Activated CD4-positive, alpha-beta T cell treated with anti-CD3 and anti-CD28 coated beads, Interleukin-2, Interleukin-4, amounts not matched to agents 100 ng/mL and 50 ng/mL, durations not matched to agents 16 hours and 8 hours (primary cell): ENCODE measurements at places on chromosomes 3 and 15.

DNA sequence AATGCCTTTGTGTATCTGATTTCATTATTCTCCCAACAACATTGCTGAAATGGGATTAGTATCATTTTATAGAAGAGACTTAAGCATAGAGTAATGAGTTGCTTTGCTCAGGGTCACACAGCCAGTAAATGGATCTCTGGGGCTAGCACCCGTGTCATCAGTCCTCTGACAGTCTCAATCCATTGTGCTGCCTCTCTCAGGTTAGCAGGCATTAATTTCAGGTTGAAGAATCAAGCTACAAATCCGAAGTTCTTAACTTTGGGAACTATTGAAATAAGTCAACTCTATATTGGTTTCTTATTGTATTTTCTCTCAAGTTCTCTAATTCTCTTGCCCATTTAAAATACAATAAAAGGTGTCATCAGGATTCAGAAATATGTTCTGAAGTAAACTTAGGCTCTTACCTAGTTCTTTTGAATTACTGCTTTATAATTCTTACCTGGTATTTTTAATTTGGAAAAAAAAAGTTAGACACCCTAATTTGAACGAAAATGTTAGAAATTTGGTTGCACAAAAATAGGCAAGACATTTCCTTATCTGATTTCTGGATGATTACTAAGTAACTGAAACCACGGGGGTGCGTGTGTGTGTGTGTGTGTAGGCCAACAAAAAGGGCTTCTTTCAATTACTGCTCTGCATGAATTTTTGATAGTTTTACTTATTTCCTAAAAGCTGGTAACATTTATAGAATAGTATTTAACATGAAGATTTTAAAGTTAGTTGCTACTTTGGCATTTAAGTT lies 189.8 kb downstream of the MBNL1 start:
- no peak for DNase-seq

GRCh38 chr3:39980781-39981180 lies 171.4 kb downstream of the MYRIP start:
- no peak for DNase-seq

- DNase-seq: no peak
These were observed 34.8 kb upstream of the DCP1A start for GRCh38 chr3:53382106-53382505.

DNA sequence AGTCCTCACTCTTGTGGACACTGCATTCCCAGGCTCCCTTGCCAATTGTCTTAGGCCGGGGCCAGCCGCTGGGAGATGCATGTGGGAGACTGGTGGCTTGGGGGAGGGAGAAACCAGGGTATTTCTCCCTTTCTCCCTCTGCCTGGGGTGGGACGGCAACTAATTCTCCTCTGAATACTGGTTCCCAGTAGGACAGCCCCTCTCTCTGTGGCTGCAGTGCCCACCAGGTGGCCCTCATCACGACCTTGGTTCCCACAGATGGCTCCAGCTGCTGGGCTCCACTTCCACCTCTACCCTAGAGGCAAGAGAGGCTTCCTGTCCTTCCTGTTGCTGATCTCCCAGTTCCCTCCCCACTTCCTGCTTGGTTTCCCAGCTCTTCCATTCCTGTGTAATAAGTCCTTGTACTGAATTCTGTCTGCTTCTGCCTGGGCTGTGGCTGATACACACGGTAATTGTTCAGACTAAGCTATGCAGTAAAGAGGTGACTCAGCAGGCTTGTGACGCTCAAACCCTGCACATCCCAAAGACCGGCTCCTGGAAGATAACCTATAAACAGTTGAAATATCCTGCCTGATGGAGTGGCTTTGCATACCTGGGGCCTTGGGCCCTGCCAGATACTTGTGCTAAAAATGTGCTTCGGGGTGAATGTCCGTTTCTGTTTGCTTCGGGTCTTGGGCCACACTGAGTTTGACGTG lies 20.4 kb upstream of the COPG1 start:
- no peak for DNase-seq

DNA sequence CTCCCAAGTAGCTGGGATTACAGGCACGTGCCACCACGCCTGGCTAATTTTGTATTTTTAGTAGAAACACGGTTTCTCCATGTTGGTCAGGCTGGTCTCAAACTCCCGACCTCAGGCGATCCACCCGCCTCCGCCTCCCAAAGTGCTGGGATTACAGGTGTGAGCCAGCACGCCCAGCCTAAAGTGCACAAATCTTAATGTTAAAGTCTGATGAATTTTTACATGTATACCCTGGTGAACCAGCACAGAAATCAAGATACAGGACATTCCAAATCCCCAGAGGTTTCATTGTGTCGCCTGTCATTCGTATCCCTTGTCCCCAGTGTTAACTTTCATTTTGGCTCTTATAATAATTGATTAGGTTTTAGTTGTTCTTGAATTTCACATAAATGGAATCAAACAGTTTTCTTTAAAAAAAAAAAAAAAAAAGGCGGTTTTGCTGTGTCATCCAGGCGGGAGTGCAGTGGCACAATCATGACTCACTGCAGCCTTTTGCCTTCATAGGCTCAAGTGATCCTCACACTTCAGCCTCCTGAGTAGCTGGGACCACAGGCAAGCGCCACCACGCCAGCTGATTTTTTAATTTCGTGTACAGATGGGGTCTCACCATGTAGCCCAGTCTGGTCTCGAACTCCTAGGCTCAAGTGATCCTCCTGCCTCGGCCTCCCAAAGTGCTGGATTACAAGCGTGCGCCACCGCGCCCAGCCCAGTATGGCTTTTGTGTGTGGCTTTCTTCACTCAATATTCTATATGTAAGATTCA lies 1.5 kb upstream of the TM4SF19 start:
- DNase-seq: no peak

DNA sequence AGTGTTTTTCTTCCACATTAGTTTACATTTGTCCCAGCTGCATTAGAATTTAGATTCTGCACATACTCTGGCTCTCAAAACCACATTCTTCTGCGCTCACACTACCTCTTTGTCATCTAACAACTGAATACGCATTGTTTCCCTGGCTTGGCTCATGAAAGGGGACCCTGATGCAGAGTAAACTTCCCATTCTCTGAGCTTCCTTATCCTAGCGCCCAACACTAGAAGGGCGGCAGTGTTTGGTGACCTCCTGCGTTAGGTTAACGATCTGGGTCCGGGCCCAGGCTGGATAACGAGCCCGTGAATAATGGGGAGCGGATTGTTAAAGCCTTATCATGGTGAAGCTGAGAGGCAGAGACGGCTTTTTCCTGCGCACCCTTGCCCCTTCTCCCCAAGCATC lies 63.9 kb downstream of the ETV5 start:
- DNase-seq: no peak

- DNase-seq: peak; percentile 65
These were observed 64.9 kb downstream of the CMTM8 start for GRCh38 chr3:32303399-32303747.

GRCh38 chr3:104805042-104805441 lies 561.7 kb upstream of the ALCAM start:
- no peak for DNase-seq

- DNase-seq: no peak
These were observed 6.0 kb downstream of the ISL2 start for GRCh38 chr15:76342382-76343201.

GRCh38 chr3:9666704-9667445 lies 17.6 kb downstream of the MTMR14 start:
- no peak for DNase-seq

- DNase-seq: no peak
These were observed 57.3 kb downstream of the SLC4A7 start for GRCh38 chr3:27426926-27427325.

DNA sequence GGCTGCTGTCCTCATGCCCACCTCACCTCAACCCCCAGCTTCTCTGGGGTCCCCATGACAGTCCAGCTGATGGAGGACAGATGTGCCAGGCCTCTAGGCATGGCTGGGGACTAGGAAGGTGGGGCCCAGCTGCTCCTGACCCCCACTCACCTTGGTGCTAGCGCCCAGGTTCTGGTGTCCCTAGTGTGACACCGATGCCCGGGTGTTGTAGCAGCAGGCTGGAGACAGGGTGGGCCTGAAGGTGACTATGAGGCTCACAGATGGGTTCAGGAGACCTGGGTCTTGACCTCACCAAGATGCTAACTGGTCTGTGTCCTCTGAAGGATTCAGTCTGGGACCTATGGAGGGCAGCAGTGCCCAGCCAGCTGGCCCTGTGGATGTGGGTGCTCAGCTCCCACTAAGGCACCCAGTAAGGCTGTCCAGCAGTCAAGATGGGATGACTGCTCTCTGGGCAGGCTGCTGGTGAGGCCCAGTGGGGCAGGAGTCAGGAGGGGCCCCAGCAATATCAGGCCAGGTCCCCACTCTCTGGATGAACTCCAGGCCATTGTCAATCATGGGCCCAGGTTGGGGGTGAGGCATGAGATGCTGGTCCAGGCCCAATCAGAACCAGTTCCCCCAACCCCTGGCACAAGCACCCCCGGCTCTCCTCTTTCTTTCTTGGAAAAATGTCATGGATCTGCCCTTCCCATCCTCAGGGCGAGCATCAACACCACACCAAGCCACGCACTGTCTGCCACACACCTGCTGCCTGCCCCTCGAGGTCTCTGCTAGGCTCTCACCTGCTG lies 33.0 kb downstream of the ALDH1L1 start:
- DNase-seq: no peak

- no peak for DNase-seq
These were observed 3.8 kb downstream of the CMTM7 start for GRCh38 chr3:32395496-32395895.

DNA sequence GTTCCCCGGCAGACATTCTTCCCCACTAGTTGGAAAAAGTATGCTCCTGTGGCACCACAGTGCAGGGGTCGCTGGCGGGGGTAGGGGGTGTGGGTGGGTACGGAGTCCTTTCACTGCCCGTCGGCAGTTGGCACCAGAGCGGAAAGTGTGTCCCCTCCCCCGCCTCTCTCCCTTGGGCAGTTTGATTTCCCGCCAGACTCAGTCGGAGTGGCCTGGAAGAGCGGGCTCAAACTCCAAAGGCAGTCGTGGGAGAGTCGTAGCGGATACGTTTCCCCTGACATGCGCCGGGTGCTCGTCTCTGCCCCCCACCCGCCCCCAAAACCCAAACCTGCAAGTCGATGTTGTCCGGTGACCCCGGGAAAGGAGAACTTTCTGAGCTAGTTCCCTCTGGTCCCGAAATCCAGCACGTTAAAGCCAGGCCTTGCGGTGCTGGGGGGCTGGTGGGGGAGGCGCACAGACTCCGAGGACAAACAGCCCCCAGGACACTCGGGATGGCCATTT lies 4.4 kb upstream of the FOXB1 start:
- DNase-seq: no peak

GRCh38 chr15:58779554-58779953 lies 8.5 kb downstream of the MINDY2 start:
- DNase-seq: no peak

DNA sequence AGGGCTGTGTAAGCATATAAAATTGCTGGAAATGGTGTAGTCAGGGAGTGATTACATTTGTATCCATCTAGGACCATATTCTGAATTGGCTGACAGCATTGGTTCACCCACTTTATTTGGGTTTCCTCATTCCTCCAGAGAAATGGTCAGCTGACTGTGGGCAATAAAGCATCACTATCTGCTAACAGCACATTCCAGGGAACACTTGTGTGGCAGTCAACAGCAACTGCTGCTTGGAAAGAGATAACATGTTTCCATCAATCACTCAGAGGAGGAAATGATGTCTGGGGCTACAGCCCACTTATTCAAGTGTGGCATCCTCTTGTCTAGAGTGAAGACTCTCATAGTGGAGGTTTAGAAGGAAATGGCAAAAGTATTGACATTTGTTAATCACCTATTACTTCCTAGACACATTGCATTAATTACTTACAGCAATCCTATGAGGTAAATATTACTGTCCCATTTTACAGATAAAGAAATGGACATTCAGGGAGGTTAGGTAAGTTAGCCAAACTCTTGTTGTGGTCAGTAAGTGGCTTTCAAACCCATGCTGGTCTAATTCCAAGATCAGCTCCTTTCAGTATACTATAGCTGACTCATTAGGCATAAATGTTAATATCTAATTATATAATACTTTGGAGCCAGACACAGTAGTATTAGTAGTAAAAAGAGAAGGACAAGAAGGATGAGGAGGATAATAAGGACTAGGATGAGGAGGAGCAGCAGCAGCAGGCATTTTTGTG lies 247.8 kb downstream of the ALCAM start:
- no peak for DNase-seq

DNA sequence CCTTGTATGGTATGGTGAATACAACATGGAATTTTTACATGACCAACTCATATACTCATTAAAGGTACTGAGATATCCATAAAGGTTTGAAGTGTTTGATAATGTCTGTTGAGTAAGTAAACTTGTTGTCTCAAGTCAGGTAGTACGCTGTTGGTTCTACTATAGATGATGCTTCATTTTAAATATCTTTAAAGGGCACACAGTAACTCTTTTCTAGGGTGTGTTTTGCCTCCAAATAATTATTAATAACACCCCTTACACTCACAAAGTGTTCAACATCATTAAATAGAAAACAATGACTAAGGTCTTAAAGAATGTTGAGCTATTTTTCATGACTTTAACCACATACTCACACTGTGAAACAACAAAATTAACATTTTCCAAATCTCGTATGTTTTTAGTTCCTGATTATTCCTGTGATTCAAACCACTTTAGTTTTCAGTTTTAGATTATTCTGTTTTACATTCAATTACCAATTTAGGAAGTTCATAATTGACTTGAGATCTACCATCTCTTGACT lies 220.0 kb upstream of the NANOGP8 start:
- no peak for DNase-seq

GRCh38 chr3:141388395-141388794 lies 20.1 kb downstream of the ZBTB38 start:
- DNase-seq: no peak

GRCh38 chr15:26722621-26723160 lies 50.2 kb downstream of the GABRB3 start:
- no peak for DNase-seq

DNA sequence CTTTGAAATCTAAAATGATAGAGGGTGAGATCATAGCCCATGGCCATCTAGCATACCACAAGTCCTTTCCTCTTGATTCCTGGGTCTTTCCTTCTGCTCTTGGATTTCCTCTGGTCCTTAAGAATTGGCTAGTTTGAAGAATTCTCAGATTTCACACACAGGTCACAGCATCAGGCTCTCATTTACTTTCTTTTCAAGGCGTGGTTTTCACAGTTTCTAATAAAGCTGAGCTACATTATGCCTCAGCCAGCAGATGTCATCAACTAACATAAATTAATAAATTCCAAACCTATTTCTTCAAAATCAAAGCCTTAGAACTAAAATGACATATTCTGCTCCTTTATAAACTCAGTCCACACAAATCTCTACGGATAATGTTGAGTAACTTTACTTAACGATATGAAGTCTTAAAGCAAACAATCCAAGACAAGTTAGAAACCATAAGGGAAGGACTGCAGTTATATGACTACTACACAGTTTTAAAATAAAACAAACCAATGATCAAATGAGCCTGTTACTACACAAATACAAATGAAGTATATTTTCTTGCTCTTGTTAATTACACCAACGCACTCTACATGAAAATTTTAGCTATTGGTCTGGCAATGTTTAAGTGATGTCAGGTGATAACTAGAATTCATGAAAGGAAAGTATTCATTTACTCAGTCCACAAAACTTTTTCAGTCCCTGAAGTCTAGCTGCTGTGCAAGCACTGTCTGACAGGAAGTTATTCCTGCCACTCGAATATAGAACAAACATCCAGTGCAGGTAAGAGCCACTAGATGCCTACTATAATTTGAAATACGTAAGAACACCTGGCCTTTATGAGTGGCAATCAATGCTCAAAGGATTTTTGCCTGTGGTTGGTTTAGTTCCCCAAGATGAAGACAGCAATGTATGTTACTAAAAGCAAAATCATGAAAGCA lies 9.2 kb downstream of the CCDC14 start:
- DNase-seq: no peak

GRCh38 chr3:177447938-177448337 lies 250.7 kb upstream of the TBL1XR1 start:
- DNase-seq: no peak
